ENCODE measurements at places on chromosomes 4 and X.

DNA sequence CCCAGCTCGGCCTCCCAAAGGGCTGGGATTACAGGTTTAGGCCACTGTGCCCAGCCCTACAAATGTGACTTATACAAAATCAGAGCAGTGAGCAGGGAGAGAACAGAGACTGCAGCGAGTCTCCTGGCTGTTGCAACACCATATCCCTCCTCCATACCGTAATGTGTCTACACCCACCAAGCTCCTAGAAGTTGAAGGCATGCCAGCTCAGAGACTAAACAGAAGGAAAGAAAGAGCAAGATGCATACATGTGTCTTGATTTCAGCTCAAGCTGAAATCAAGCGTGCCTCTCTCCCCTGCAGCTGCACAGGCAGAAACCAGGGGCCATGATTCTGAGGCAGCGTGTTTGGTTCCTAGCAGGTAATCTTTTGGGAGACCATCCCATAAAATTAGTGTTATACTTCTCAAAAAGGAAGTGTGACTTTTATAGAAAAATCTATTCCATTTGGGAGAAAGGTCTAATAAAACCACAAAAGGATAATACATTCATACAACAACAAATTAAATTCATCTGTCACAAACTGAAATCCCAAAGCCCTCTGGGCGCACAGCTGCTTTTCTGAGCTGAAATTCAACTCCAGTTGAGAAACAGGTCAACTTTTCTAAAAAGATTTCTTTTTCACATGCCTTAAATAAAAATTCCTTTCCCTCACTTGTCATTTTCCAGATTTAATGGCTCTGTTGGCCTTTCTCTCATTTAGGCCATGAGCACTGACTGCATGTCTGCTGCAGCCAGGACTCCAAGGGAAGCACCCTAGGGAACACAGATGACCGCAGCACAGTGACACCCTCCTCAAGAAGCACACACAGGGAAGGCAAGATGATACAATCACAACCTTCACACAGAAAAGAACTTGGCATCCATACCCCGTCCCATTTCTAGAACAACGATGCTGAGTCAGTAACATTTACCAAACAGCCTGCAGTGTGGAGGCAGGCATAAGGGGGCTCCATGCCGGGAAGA, 34.4 kb downstream of the AFAP1 start:
- DNase-seq, result no peak

DNA sequence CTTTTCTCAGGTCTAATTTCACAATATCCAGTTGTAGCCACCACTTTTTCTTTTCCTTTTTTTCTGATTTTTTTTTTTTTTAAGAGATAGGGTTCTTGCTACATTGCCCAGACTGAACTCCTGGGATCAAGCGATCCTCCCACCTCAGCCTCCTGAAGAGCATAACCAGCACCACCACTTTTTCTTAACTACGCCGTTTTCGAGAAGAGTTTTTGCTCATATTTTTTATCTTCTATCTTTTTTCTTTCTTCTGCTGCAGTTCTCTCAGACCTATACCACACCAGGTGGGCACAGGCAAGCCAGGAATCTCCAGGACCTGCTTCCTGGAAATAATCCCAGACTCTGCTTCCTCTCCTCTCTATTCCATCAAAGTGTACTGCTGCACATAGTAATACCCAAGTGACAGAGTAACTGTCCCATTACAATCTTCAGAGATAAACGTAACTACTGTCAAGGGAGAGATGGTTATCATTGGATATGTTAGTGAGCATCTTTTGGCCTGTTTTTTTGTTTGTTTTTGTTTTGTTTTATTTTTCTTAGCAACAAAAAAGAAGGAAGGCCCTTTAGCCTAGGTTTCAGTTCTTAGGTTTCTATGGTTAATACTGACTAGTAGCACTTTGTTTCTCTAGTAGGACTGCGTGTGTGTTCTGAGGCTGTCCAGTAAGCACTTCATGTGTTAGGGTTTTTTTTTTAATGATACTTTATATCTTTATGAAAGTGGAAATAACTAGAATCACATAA, 59.2 kb upstream of the TXK start:
- no peak for DNase-seq

- DNase-seq, result no peak
Measured at GRCh38 chr4:1453731-1454130, 47.5 kb upstream of the NKX1-1 start.

DNA sequence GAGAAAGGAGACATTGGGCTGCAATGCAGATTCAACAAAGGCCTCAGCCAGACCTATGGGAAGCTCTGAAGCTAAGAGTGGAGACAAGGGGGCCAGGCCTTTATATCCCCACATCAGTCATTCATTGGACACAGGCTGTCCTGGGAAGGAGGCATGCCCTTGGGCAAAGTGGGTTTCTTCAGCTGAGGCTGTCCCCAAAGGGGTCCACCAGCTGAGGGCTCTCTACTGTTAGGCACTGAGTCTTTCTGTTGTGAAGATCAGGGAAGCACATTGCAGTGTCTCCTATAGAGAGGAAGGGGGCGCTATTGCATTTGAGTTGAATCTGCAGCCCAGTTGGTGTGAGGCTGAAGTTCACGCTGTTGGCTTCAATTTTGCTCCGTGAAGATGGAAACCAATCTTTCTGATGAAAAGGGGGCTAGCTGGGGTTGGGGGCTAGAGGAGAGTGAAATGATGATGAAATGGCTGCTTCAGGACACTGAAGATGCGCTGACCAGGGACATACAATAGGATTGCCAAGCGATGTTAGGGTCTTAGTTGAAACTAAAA, 48.0 kb downstream of the SLC25A5 start:
- peak; percentile 63 for DNase-seq

- no peak for DNase-seq
Measured at GRCh38 chr4:86274642-86275041, 85.2 kb downstream of the MAPK10 start.

DNA sequence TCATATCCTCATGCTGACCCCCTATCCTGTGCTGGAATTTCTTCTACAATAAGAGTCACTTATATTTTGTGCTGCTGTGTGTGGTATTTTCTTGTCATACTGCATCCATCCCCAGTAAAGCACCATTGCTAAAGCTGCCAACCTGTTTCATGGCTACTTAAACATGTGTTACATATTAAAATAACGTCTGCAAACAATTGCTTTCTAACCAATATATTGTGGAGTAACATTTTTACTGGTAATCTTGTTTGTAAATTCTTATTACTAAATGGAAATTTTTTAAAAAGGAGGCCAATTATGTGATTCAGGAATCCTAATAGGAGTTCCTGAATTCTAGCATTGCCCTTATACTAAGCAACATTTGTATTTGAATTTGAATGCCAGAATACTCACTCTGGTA, 160.3 kb upstream of the VEGFC start:
- no peak for DNase-seq

DNA sequence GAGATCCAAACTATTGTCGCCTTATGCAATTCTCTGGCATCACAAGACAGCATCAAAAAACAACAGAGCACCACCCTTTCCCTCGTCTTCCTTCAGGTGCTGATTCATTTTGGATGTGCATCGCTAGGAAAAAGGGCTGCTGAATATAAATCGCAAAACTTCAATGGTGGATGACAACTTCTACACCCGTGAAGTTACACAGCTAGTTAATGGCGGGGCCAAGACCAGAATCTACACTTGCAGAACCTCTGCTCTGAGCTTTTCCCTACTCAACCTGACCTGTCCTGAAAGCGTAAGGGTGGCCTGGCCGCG, 674 bp downstream of the GNPDA2 start:
- no peak for DNase-seq

- DNase-seq, result no peak
Measured at GRCh38 chr4:123777373-123777772, 380.8 kb downstream of the SPRY1 start.

DNA sequence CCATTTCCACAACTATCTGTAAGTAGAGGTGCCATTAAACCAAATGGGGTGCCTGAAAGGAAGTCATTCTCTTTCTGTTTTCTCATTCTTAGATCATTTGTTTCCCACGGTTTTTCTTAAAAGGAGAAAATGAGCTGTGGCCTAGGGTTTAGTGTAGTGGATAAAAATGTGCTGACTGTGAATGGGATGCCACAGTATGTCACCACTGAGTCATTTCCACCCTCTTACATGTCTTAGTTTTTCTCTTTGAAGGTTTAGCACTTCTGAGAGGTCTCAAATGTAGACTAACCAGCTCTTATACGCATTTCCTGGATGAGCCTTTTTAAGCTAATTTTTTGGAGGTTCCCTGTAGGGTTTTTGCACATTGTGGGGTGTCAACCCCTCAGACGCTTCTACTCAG, 244.5 kb upstream of the SPANXN1 start:
- DNase-seq, result no peak

DNA sequence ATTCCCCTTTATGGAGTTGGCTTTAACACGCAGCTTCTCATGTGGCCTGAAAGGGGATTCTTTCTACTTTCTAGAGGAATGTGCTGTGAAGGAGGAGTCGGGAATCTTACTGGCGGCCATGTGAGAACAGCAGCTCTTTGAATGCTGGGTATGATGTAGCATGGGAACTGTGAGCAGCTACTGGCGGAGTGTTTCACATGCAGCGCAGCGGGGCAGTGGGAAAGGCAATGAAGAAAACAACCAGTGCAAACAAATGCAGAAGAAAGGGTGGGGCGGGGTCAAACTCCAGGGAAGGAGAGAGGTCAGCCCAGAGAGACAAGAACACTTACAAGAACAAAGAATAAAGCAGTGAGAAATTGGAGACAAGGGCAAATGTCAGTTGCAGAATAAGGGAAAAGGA, 363.8 kb upstream of the FTHL17 start:
- DNase-seq, result no peak

DNA sequence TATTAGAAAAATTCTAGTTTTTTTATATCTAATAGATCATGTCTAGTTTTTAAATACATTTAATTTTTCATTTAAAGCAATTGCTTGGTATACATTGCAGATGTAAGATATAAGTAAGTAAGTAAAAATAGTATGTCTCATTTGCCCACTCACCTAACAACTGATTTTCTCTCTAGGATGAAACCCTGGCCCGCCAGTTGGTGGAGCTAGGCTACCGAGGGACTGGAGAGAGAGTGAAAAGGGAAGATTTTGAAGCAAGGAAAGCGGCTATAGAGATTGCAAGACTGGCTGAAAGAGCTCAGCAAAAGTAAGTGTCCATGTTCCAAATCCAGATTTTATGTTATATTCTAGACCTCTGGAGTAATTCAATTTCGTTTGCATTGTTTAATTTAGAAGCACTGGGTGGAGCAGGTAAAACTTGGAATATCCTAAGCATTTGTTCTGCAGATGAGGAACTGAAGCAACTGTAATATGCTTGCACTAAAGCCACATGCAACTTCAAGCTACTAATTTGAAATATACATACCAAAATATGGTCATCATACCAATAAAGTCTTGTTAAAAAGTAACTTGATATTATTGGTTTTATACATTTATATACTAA, 27.1 kb downstream of the CFAP299 start:
- DNase-seq, result no peak

- DNase-seq, result no peak
Measured at GRCh38 chr4:14769993-14770392, 232.3 kb upstream of the CPEB2 start.

GRCh38 chr4:53676402-53676871, 85.2 kb upstream of the LNX1 start:
- DNase-seq, result no peak

DNA sequence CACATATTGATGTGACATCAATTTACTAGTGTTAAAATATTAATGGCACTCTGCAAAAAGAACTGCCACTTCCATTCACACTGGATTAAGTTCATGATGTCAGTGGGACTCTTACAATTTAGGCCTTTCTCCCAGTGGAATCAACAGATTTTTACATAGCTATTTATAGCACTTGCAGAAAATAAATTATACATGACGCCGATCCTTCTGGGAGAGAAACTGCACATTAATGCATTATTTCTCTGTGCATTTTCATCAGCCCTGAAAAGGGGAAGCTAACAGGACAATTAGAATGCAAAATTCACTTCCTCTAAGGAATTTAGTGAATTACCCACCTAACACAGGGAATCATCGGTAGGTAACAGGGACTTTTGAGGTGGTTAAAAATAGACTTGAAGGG, 15.7 kb downstream of the LGI2 start:
- DNase-seq, result no peak

DNA sequence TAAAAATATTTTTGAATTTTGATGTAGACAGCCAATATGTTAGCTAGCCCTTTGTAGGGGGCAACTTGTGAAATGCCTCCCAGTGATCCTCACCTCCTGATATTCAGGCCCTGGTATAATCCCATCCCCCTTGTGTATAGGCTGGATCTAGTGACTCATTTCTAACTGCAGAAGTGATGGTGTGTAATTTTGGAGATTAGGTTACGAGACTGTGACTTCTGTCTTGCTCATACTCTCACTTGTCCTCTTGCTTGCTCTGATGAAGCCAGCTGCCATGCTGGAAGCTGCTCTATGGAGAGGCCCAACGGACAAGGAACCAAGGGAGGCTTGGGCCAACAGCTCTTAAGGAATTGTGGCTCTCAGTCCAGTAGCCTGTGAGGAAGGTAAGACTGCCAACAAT, 61.7 kb downstream of the GPR82 start:
- DNase-seq, result no peak

GRCh38 chr4:100708776-100709175, 191.0 kb upstream of the EMCN start:
- DNase-seq, result no peak

GRCh38 chrX:130282151-130282550, 13.5 kb upstream of the ZNF280C start:
- DNase-seq, result no peak

DNA sequence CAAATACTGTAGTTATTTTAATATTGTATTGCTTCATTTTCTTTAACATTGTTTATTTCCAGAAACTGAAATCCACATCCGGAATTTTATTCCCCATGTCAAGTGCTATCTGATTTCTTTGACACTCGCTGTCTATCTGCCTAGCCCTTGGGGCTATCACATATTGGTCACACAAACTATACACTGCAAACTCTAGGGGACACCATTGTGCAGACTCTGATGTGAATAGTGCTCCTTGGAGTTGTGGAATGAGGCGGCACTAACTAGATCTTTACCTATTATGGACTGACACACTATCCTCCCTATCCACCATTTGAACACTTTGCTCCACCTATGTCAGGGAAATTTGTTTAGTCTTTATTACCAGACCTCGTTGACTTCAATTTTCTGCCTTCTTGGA, 534.5 kb downstream of the GLUD2 start:
- no peak for DNase-seq

DNA sequence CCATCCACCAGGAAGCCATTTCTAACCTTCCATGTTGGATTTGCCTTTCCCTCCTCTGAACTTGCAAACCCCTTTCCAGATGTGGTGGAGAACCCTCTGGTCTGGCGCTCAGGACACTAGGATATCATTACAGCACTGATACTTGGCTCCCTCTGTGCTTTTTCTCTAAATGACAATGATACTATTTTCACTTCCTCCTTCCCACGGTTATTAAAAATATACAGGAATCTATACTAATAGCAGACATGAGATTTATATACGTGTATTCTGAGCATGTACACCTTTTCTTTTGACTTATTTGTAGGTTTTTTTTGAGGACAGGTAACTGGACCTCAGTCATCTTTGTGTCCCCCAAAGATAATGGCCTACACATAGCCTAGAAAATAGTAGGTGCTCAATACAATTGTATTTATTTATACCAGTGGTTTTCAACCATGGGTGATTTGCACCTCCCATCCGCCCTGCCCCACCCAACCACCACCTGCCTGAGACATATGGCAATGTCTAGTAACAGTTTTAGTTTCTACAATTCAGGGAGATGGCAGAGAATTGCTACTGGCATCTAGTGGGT, 60.4 kb upstream of the PLAC8 start:
- DNase-seq, result no peak

Measured in 8988T (cell line).